Activated CD4-positive, alpha-beta T cell treated with anti-CD3 and anti-CD28 coated beads for 1 hour (primary cell): ENCODE measurements at places on chromosomes 6 and 20.

DNA sequence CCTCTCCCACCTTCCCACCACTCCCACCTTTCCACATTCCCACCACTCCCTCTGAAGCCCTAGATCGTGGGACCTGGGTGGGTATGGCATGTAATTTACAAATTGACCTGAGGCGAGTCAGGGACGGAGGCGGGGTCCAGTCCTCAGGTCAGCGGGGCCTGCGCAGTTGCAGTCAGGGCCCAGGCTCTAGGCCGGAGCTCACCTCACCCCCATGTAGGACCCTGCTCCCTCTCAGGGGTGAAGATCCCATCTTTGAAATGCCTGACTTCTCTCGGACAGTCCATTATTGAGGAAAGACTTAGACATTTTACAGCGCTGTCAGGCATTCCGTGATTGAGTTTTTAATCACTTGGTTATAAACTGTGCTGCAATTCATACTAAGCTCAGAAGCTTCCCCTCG lies 10.5 kb downstream of the THBS2 start:
- DNase-seq, result no peak

DNA sequence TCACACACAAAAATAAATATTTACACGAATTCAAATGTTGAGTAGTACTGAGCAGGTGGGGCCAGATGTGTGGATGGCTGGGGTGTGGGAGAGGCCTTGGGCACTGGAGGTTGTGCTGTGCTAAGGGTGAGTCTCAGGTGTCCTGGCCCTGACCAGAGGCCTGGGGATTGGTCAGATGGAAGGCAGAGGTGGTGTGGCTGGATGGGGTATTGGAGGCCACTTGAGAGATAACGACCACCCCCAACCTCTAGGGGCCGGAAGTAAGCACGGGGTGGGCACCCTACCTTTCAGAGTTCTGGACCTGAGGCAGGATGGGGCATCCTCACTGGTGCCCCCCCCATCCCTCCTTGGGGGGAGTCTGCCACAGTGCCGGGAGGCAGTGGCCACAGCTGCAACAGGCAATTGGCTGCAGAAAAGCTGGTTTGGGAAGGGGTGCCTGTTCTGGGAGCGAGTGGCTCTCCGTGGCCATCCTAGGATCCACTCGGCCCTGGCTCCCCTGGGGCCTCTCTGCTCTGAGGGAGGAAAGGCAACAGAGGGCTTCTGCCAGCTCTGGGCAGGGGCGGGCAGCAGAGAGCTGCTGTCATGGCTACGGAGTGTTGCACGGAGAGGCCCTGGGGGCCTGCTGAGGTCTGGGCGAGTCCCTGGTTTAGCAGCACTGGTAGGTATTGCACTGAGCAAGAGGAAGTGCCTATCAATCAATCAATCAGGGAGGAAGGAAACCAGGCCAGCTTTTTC lies 87.6 kb downstream of the ASXL1 start:
- DNase-seq, result no peak

DNA sequence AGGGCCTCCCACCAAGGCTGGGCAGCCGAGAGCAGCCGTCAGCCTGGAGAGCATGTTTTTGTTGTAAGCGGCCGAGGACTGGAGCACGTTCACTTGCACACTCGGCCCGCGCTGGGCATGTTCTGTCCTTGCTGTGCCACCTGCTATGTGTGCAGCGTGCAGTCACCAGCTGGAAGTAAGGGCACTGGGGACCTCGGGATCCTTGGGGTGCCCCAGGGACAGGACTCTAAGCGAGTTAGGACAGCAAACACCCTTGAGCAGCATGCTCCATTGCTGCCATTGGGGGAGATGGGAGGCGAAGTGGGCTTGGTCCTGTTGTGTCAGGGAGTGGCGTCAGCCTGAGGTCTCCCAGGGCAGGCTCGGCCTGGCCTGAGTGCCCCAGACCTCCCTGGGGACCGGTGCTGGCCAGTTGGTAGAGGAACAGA lies 18.6 kb downstream of the DYNLT1 start:
- DNase-seq, result no peak

GRCh38 chr20:63651942-63652191 lies 1.4 kb downstream of the STMN3 start:
- DNase-seq, result no peak

DNA sequence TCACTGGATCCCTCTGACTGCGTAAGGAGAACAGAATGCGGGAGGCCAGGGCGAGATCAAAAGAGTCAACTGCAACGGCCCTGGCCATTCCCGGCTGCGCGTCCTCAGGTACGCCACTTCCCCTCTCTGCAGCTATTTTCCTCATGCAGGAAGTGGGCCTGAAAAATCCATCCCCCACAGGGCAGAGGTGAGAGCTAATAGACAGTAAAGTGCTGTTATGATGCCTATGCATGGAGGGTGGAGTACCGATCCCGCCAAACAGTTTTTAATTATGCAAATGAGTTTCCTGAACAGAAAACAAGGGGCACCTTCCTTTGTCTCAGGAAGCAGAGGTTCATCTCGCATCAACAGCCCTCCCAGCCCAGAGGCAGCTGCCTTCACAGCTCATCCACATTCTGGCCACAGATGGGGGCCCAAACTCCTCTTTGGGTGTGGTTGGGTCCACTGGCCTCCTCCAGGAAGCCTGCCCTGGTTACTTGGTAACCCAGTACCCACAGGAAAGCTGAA lies 9.3 kb downstream of the PREX1 start:
- DNase-seq, result no peak

- no peak for DNase-seq
Observed at GRCh38 chr6:49513153-49513989, 13.6 kb downstream of the GLYATL3 start.

GRCh38 chr20:63737945-63738686 lies 1.5 kb upstream of the SLC2A4RG start:
- no peak for DNase-seq

GRCh38 chr6:33668914-33669313 lies 42.6 kb downstream of the UQCC2 start:
- DNase-seq, result peak; percentile 51

DNA sequence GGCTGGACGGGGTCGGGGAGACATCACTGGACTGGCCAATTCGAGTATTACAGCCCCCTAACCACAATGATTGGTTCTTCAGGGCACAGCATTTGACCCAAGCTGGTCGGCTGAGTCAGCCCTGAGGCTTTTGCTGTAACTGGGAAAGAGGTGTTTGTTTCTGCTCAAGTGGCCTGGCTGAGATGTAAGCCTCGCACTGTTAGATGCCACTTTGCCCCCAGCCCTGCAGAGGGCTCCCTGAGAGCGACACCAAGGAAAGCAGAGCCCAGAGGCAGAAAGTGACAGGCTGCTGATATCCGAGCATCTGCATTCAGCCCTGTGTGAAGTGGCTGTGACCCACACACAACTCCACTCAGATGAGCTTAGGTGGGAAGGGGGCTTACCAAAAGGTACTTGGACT lies 19.4 kb downstream of the ERGIC3 start:
- no peak for DNase-seq

DNA sequence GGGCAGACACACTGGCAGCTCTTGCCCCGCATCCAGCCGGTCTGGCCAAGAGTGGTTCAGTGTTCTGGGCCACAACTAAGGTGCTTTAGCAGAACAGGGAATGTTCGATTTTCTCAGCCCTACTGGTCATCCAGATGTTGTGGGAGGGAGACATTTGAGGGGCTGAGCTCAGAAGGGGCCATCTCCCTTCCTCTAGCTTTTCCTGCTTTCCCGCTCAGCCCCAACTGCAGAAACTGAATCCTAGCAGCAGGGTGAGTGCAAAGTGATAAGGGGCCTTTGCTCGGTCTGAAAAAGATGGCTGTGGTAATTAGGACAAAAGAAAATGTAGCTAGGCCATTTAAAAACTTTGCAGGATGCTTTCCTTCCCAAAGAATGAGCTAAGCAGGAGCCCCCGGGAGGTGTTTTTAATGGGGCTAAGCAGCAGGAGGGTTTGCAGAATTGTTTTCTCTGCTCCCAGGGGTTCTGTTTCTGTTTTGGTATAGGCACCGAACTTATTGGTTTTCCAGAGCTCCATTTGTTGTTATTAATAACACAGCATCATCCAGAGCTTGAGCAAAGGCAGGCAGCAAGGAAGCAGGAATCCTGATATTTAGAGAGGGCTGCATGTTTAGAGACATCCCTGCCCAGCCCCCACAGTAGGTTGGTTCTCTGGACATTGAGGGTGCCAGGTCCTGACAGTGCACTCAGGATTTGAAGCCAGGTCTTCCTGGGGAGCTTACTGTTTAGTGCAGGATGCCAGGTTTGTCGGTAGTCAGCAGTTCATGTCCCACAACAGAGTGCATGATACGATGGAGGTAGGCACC lies 210.9 kb downstream of the SLC24A3 start:
- DNase-seq, result no peak

DNA sequence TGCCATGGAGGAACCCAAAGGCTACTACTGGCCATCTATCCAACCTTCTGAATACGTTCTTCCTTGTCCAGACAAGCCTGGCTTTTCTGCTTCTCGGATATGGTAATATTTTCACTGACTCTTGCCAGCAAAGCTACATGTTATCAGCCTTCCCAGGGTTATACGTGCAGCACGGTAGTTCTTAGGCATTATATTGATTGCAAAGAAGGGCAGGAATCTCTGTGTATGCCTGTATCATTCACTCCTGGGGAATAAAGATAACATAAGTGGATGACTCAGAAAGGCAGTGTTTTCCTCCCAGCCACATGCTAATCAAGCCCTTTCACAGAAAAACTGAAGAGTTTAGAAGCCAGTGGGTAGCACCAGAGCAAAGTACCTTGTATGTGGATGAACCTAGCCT lies 98.7 kb downstream of the ADGRG6 start:
- DNase-seq, result no peak

DNA sequence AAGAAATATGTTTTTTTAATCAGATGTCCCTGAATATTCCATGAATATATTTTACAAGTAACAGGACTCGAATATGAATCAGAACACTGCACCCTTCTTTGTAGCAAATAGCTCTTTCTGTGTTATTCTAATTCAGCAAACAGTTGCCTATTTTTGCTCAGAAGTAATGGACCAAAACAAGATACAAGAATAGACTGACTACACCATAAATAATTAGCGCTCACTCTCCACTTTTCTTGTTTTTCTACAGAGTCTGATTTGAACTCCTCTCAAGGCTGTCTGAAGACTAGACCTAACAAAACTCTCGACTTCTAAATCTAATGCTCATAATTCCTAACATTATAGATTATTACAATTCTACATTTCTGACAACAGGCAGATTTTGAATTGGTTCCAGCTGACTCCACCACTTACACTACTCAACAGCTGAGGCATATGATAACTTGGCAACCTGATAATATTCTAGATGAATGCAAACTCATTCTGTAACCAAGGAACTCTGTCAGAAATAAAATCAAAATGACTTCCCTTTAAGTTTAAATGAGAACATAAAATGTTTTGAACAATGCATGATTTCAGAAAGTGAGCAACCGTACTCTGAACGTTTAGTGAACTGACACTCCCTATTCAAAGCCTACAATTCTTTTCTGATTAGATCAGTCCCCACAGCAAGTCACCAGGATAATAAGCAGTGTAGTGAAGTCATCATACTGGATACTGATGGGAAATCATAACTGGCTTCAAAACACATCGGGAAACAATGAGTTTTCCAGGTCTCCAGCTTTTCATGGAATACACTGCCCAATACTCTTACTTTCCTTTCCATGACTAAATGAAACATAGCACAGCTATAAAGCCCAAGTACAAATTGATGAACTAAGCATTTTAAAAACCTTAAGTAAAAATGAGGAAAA lies 114.2 kb upstream of the BEND6 start:
- DNase-seq, result no peak

GRCh38 chr20:62066983-62067433 lies 1.3 kb upstream of the TAF4 start:
- no peak for DNase-seq

GRCh38 chr20:13778827-13779226 lies 5.9 kb downstream of the ESF1 start:
- no peak for DNase-seq

DNA sequence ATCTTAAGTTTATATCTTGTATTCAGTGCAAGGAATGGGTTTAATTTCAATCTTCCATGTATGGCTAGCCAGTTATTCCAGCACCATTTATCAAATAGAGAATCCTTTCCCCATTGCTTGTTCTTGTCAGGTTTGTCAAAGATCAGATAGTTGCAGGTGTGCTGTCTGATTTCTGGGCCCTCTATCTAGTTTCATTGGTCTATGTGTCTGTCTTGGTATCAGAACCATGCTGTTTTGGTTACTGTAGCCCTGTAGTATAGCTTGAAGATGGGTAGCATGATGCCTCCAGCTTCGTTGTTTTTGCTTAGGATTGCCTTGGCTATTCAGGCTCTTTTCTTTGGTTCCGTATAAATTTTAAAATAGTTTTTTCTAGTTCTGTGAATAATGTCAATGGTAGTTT lies 200.0 kb downstream of the MANEA start:
- no peak for DNase-seq

DNA sequence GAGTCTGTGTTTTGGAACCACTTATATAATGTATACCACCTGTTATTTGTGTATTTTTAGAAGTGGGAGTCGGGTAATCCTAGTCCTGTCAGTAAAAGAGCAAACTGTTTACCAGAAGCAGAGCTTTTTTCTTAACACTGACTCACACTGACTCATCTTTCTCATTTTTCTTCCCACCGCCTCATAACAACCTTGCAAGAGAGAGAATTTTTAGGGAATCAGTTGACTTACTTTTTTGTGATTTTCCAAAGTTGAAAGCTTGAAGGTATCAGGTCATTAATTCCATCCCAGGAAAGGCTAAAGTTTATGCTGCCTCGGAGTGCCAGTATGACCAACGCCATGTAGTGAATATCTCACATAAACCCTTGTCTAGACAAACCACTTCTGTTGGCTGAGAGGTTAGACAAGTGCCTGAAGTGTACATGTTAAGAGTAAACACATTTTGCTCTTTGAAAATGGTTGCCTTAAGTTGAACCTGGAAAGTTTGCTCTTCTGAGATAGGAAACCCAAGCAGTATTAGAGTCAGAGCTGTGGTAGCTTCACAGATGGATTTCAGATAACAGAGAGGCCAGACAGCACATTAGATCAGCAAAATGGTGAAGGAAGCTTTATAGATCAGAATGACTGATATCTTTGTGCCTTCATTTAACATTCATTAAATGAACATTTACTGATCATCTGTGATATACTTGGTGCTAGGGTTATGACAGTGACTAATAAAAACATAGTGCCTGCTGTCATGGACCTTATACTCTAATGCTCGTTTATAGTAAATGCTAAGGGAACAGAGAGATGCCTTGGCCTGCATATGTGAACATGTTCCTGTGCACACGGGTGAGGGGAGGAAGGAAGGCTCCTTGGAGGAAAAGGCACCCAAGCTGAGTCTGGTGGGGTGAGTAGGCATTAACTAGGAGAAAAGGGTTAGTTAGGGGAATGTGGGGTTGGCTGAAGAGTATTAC lies 29.1 kb upstream of the PKIG start:
- DNase-seq, result no peak

- no peak for DNase-seq
Observed at GRCh38 chr20:4813076-4813862, 91.6 kb downstream of the PRND start.

DNA sequence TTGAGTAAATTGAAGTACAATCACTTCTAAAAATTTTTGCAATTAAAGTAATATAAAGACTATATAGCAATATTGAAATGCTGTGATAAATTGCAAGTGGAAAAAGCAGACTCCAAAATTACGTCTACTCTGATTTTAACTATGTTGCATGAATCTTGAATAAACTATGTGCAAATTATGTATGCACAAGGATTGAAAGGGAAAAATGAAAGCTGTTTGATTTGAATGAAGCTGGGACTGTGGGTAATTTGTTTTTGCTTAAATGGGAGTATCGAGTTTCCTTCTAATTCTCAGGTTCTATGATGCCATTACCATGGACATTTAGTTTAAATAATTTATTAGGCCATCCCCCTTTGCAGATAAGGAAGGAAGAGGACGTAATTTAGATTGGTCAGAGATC lies 198.7 kb upstream of the MYLIP start:
- DNase-seq, result no peak

- DNase-seq, result peak; percentile 21
Observed at GRCh38 chr6:28543651-28544610, 18.2 kb downstream of the GPX5 start.

- no peak for DNase-seq
Observed at GRCh38 chr6:17867880-17868279, 119.6 kb downstream of the KIF13A start.
